HT1080 (cell line): ENCODE measurements at places on chromosomes 3 and 15. TPM values are rescaled to one million over a fixed set of nuclear protein-coding genes. Genes with fewer than 3 reads are reported as not detected.

DNA sequence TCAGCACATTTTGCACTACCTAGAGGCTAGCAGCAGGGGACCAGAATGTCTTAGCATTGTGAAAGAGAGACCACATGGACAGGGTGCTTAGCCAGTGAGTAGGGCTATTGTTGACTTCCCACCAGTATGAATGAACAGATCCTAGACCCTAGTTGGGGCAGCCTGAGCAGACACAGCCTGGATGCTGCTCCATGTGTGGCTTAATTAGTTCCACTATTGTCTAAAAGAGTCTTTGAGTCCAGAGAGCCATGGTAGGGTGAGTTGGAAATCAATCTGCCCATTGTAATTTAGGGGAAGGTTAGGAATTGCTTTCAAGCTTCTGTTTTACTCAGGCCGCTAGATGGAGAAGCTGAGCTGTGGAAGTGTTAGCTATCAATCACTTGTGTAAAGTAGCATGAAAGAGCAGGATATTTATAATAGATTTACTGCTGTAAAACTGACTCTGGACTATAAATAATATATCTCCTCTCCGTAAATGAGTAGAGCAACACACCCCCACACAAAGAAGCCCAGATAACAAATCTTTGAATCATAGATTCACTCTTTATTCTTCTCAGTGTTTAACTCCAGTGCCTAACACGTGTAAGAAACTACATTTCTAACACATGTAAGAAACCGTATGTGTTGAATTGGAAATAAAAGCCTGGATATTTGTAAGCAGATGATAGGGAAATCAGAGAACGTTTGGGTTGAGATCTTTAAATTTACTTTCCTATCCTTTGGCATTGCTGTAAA, 4.1 kb upstream of the GCSAM start:
- peak; percentile 60 for DNase-seq

Gene OPA1
- total RNA-seq: 77.0 and 89.7 TPM in 2 replicates

Gene SKOR1
- total RNA-seq: not detected in 2 replicates

GRCh38 chr3:73716418-73716817, 91.7 kb upstream of the PDZRN3 start:
- peak; percentile 38 for DNase-seq

Gene STAC
- 23.3 and 28.3 TPM in 2 replicates for total RNA-seq
